GM12891 (cell line): ENCODE measurements at places on chromosomes 1 and 21.

DNA sequence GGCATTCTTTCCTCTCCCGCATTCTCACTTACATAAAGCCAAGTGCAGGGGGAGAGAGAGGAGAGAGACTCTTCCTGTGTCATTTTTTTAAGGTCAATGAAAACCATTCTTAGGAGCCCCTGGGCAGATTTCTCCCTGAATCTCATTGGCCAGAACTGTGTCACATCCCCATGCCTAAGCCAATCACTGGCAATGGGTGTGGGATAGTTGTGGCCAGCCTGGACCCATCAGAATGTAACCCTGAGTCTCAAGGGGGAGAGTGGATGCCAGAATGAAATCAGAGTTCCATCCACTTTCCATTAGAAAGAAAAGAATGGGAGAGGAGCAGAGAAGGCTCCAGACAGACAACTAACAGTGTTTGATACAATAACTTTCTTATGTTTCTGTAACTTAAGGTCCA lies 31.2 kb upstream of the COQ8A start:
- no peak for DNase-seq

DNA sequence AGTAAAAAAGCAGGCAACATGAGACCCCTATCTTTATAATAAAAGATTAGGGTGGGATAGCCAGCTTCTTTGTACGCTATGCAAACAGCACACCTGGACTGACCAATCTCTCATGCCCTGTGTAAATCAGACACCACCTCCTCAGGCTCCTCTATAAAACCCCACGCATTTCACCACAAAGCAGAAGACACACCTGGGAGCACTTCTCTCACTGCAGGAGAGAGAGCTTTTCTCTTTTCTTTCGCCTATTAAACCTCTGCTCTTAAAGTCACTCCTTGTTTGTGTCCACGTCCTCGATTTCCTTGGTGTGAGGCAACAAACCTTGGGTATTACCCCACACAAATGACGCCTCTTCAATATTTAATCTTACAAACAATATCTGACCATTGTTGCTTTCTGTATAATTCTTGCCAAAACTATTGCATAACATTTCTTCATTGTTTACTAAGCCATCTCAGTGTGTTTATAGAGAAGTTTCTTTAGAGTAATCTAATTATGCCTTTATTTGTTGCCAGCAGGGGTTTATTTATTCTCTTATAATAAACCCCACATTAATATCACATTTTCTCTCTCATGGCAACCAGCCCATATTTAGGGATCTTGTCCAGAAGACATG lies 31.6 kb upstream of the NUF2 start:
- DNase-seq = no peak

GRCh38 chr1:52239708-52240001 lies 97.8 kb downstream of the ZFYVE9 start:
- DNase-seq = no peak

GRCh38 chr1:168100315-168101002 lies 36.3 kb downstream of the GPR161 start:
- no peak for DNase-seq

GRCh38 chr1:43912607-43913006 lies 21.0 kb upstream of the ARTN start:
- DNase-seq = no peak

DNA sequence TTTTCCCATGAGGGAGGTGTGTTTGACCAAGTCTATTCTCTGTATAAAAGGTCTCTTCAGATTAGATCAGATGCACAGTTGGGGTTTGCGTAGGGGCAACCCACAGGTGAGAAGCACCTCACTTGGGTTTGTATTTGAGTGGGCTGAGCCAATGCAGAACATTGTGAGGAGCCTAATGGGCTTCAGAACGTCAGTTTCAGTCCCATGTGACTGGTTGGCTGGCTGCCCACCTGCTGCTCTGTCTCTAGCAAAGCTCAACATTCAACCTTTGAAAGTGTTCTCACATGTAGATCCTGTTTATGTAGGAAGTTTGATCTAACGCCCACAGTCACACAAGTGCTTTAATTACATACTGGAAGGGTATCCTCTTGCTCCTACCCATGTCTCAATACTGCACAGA lies 105.5 kb downstream of the FASLG start:
- DNase-seq = no peak

GRCh38 chr21:29300807-29301138 lies 2.1 kb downstream of the BACH1 start:
- DNase-seq = no peak

GRCh38 chr1:151693057-151693651 lies 23.4 kb downstream of the CELF3 start:
- no peak for DNase-seq

GRCh38 chr1:155128755-155129473 lies 1.2 kb downstream of the EFNA1 start:
- no peak for DNase-seq

DNA sequence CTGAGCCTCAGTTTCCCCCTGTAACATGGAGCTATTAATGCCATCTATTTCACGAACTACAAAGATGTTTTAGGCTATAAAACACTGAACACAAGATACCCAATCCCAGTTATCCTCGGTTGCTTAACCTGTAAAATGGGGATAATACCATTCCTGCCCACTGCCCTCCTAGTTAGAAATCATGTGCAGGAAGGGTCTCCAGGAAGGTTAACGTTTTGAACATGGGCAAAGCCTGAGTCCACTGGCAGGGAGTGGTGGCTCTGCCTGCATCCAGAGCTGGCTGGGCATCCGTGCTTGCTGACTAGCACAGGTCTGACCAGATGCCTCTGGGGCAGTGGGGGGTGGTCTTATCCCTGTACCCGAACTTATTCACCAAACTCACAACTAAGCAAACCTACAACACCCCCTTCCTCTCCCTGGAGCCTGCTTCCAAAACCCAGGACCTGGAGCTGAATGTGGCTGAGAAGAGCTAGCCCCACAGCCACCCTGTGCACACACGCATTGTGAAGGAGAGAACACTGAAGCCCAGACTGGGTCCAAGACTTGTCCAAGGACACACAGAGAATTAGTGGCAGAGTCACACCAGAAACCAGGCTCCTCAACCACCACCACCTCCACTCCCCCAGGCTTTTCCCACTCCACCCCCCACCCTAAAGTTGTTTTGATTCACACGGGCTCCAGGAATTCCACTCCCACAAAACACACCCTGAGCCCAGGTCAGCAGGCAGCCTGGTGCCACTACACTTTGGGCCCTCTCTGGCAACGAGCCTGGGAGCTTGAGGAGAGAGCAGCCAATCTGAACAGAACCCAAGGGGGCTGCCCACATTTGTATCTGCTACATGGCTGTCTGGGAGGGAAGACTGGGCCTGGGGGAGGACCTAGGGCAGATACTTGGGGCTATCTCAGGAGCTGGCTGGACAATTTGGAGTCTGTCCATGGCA lies 1.6 kb downstream of the E2F2 start:
- no peak for DNase-seq

DNA sequence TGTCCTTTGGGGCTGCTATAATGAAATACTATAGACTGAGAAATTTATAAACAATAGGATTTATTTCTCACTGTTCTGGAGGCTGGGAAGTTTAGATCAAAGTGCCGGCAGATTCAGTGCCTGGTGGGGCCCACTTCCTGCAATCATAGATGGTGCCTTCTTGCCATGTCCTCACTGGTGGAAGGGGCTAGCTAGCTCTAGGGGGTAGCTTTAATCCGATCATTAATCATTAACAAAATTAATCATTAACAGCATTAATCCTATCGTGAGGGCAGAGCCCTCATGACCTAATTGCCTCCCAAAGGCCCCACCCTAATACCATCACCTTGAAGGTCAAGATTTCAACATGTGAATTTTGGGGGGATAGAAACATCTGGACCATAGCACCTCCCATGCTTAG lies 124.3 kb downstream of the TRABD2B start:
- no peak for DNase-seq

GRCh38 chr1:202085682-202086373 lies 36.9 kb upstream of the GPR37L1 start:
- DNase-seq = no peak

DNA sequence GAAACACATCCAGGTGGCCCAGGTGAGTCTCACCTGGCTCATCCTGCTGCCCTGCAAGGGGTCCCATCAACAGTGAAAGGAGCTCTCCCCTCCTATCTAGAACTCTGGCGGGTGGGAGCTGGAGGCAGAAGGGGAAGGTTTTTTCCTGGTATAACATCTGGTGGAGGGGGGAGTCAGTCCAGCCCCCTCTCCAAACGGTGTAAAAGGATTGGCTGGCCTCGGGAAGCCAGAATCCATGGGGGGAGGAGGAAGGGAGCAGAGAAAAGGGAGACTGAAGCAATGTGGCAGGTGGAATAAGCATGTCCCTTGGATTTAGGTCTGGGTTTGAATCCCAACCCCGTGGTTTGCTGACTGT lies 1.2 kb upstream of the CAMK2N1 start:
- DNase-seq = no peak

GRCh38 chr21:32698971-32699693 lies 28.7 kb downstream of the SYNJ1 start:
- DNase-seq = no peak

DNA sequence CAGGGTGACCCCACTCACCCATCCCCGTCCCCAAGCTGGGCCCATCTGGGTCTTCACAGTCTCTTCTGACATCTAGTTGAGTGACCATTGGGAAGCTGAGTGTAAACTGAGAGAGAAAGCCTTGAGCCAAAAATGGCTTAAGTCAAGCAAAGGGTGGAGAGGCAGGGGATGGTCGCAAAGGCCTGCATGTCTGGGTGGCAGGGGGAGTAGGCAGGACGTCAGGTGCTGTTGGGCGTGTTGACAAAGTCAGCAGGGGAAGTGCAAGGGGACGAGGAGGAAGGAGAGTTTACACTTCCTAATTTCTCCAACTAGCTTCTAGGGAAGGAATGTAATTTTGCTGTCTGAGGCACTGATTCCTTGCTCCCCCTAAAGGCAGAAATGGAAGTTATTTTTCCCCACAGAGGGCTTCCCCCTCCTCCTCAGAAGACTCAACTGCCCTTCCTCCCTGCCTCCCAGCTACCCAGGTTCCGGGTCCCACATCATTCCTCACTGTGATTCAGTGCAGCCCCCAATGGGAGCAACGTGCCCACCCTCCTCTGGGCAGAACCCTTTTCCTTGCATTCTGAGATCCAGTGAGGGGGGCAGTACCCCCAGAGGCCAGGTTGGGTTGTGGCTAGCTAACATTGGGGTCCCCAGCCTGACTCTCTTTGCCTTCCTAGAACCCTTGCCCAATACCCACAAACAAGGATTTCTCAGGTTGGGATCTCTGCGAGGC lies 1.2 kb upstream of the ADORA1 start:
- no peak for DNase-seq

DNA sequence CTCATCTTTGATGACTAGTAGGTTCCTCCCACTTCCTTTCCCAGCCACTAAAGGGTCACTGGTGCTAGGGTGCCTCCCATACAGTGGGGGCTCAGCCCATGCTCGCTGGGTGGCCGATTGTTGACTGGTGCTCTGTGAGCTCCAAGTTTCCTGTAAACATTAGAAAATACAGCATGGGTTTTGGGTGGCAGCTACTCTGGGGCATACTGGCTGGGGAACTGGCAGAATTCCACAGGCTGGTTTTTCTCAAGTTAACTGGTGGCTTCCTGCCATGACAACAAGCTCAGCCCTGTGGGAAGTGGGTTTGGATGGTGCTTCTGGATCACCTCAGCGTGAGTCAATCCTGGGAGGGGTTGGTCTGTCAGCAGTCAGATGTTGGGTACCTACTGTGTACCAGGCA lies 28.7 kb upstream of the CRNN start:
- no peak for DNase-seq

- DNase-seq = no peak
These were observed 37.2 kb upstream of the DDAH1 start for GRCh38 chr1:85502171-85502570.

GRCh38 chr1:18652791-18653190 lies 22.1 kb downstream of the PAX7 start:
- DNase-seq = no peak

- no peak for DNase-seq
These were observed 117.8 kb downstream of the SETD4 start for GRCh38 chr21:35942211-35943144.

- no peak for DNase-seq
These were observed 36.8 kb downstream of the RAP1A start for GRCh38 chr1:111656086-111657017.

DNA sequence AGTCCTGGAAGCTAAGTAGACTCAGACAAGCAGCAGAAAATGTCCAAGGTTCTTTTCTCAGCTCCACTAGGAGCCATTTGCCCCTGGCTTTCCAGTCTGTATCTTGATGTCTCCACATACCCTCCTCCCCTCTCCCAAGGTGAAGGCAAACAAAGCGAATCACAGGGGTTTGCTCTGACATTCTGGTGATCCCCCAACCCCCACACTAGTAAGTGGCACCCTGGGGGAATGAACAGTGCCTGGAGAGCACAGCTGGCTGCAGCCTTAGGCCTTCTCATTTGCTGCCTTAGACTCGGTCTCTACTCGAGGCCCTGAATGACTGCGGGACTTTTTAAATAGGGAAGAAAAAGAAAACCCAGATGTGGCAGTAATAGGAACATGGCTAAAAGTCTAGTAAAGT lies 15.3 kb downstream of the ERI3 start:
- DNase-seq = no peak

- no peak for DNase-seq
These were observed 7.8 kb downstream of the STK40 start for GRCh38 chr1:36377791-36378492.

DNA sequence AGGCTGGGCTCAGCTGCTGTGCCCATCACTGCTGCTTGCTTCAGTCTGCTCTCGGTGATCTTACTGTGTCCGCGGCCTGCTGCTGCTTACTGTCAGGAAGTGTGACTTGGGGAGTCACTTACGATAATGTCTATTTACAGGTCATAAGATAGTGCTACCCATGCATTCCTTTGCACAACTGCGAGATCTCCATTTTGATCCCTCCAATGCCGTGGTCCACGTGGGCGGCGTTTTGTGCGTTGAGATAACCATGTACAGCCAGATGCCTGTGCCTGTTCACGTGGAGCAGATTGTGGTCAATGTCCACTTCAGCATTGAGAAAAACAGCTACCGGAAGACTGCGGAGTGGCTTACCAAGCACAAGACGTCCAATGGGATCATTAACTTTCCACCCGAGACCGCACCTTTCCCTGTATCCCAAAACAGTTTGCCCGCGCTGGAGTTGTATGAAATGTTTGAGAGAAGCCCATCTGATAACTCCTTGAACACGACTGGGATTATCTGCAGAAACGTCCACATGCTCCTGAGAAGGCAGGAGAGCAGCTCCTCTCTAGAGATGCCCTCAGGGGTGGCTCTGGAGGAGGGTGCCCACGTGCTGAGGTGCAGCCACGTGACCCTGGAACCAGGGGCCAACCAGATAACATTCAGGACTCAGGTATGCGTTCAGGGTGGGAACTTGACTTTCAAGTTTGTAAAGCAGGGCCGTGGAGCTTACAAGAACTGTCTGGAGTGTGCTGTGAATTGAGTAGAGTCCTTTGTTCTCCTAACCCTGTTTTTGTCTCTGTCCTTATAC lies 24.4 kb upstream of the PWP2 start:
- DNase-seq = no peak

- no peak for DNase-seq
These were observed 18.0 kb downstream of the PADI2 start for GRCh38 chr1:17101261-17101660.

- DNase-seq = no peak
These were observed 95.0 kb upstream of the C1orf105 start for GRCh38 chr1:172325531-172325930.

DNA sequence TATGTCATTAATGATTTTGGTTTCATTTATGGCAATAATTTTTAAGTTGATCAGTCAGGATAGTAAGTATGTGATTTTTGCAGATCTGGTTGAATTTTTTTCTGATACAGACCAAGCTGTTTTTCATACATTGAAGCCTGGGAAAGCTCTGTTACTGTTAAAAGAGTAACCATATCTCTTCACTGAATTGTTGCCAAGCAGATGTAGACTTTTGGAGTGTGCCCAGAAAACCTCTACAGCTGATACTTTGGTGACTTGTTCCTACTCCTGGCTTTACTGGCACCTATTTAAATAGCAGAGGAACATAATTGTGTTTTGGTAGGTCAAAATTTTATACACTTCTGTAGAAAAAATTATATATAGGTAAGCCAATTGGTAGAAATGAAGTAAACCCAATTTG lies 49.4 kb downstream of the NFIA start:
- no peak for DNase-seq
